ENCODE measurements at places on chromosomes 1 and 21.

DNA sequence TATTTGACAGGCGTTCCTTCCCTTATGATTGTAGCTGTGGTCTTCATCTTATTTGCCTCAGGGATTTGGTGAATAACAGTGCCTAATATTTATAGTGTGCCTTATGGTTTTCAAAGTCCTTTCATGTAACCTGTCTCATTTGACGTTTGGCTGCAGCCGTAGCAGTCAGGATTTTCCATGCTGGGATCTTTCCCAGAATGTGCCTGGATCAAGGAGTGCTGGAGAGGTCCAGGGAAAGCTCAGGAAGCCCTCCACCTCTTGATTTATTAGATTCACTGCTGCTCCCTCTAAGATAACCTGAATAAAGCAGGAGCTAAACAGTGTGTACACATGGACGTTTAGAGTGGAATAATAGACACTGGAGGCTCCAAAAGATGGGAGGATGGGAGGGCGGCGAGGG, 5.2 kb downstream of the C1orf21 start:
- DNase-seq = no peak

GRCh38 chr1:61433646-61434045, 291.3 kb downstream of the TM2D1 start:
- no peak for DNase-seq

- no peak for DNase-seq
Observed at GRCh38 chr1:161791904-161792655, 26.0 kb downstream of the ATF6 start.

GRCh38 chr1:23585321-23586022, 26.2 kb upstream of the ID3 start:
- DNase-seq = no peak

DNA sequence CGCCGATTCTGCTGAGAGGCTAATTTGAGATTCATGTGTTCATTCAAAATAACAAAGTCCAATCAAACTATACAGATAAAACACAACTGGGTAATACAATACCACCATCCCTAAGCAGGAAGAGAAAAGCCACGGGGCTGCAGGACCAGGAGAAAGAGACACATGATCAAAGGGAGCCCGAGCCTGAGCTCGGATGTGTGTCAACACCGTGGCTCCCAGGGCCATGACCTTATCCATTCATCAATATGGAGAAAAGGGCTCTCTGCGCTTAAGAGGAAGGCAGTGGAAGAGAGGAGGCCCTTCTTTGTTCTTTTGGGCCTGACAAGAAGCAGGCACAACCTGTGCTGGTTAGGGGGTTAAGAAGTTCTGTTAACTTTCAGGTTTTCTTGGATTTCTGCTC, 56.7 kb downstream of the HUNK start:
- no peak for DNase-seq

All from OCI-LY7 (cell line).